MV-4-11 (cell line): ENCODE measurements at places on chromosomes 11 and 22.

DNA sequence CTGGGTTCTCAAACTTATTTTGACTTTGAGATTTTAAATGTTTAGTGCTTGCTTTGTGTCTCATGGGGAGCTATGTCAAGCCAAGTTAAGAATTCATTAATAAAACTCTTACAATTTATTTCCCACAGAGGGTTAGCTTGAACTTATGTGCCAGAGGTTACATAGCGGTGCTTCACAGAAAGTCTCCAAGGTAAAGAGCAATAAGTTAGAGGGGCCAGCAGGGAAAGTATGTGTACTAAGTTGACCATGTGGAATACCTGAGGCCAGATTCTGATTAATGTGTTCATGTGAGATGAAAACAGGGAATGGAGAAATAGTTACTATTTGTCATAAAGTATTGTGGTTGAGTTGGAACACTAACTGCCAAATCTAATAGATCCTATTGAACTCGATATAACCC lies 149.3 kb downstream of the TMEM135 start:
- DNase-seq, result no peak

- DNase-seq, result no peak
These were observed 133.3 kb upstream of the ANO3 start for GRCh38 chr11:26198532-26199096.

- no peak for DNase-seq
These were observed 17.2 kb downstream of the GLB1L3 start for GRCh38 chr11:134293119-134294113.

- DNase-seq, result no peak
These were observed 197.0 kb downstream of the FAM181B start for GRCh38 chr11:82536706-82537105.
